Astrocyte (in vitro differentiated cells and primary cell): ENCODE measurements at places on chromosomes 6 and 20.

DNA sequence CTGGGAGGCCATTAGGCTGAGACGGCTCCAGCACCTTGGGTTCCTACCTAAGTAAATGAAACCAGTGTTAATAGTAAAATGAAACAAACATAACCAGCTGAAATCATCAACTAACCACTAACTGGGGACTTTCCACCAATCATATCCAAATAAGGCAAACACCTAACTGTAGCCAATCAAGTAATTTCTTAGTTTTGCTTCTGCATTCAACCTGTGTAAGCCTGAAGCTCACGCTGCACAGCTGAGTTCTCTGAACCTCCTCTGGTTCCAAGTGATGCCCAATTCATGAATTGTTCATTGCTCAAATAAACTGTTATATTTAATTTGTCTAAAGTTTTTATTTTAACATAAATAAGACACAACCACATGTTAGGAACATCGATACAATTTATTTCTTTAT is 22.5 kb downstream of the KLHL32 start:
- DNase-seq = no peak

- no peak for DNase-seq
Observed at GRCh38 chr6:95601133-95601532, 23.8 kb downstream of the MANEA start.

GRCh38 chr20:8065691-8066090 is 46.1 kb upstream of the TMX4 start:
- no peak for DNase-seq

- DNase-seq = no peak
Observed at GRCh38 chr6:6717953-6718352, 129.4 kb downstream of the LY86 start.

DNA sequence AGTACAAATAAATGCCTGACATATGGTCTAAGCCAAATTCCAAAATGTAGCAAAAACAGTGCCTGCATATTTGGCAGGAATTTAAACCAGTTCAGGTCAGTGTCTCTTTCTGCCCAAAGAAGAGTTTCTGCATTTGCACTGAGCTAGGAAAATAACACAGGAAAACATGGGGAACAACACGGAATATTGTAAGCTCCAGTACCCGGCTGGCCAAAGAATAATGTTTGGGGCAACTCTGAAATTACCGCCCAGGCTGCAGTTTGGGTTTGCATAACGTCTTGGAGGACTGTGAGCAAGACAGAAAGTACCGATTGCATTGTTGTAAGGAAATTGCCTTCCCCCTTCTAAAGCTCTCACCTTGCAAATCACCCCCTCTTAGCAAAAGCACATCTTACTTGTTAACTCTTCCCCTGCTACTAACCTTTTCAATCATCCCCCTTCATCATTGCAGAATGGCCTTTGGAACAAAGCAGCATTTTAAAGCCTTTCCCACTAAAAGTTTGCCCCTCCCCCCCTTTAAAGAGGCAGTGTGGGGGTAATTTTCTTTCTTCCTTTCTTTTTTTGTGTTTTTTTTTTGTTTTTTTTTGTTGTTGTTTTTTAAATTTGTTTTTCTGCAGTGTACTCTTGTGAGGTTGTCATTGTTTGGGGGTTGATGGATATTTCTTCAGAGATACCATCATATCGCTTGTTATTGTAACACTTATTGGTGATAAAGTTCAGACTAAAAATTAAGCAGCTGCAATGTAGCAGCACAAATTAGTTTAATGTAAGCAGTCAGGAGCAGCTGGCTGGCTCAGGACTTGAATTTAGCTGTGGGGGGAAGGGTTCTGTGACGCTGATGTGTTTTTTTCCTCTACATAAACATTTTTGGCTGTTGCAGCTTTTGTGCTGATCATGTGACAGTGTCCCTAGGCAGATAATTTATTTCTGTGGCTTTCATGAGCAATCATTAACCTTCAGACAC is 100.0 kb upstream of the CITED2 start:
- peak; percentile 34 for DNase-seq

DNA sequence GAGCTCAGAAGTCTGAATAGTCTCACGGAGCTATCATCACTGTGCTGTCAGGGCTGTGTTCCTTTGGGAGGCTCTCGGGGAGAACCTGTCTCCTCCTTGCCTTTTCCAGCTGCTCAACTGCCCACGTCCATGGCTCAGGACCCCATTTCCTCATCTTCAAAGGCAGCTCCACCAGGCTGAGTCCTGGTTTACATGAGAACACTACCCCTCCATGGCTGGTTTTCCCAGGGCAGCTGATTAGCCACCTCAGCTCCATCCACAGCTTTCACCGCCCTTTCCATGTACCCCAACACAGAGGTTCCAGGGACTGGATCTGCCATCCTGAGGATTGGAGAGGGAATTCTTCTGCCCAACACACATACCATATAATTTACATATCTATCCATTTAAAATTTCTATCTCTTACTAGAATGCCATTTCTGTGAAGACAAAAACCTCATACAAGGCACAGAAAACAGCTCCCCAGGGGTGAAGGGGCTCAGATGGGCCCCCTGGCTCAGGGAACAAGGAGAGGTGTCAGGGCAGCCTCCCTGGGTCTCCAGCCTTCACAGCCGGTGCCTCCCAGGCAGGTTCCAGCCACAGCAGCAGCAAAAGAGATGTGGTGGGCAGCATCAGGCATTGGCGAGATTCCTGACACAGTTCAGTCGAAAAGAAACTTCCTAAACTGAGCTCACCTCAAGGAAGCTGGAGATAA is 2.2 kb upstream of the RAET1E start:
- DNase-seq = no peak

GRCh38 chr6:150865043-150865405 is 478 bp upstream of the MTHFD1L start:
- peak; percentile 64 for DNase-seq

GRCh38 chr20:22825076-22825475 is 210.0 kb upstream of the SSTR4 start:
- DNase-seq = no peak

- DNase-seq = no peak
Observed at GRCh38 chr20:45970646-45971424, 1.2 kb downstream of the ZNF335 start.

DNA sequence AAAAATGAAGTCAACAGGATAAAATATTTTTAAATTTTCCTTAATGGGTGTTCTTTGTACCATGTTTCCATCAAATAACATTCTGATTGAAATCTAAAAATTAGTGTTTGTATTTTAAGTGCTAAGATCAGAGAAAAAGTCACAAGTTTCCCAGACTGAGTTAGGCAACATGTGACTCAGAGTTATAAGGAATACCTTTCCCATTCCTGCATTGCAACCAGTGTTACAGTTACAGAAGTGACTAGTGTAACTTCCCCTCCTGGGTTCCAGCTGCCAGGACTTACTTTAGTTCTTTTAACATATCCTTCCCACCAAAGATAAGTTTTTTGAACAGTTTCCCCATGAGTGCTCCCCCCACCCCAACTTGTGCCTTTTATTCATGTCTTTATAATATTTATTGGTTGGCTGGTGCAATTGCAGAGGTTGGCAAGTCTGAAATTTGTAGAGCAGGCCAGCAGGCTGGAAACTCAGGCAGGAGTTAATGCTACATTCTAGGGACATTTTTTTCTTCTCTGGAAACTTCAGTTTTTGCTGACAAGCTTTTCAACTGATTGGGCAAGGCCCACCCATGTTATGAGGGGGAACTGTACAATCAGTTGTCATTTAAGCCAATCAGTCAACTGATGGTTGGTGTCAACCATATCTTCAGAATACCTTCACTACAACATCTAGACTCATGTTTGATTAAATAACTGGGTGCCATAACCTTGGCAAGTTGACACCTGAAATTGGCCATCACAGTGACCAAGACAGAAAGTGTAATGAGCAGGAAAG is 22.9 kb upstream of the ESR1 start:
- DNase-seq = no peak

- no peak for DNase-seq
Observed at GRCh38 chr6:131673184-131673583, 28.0 kb downstream of the OR2A4 start.

- peak; percentile 71 for DNase-seq
Observed at GRCh38 chr6:112183271-112183671, 71.1 kb downstream of the LAMA4 start.

- DNase-seq = no peak
Observed at GRCh38 chr20:58833921-58834320, 16.8 kb downstream of the GNAS-AS1 start.

DNA sequence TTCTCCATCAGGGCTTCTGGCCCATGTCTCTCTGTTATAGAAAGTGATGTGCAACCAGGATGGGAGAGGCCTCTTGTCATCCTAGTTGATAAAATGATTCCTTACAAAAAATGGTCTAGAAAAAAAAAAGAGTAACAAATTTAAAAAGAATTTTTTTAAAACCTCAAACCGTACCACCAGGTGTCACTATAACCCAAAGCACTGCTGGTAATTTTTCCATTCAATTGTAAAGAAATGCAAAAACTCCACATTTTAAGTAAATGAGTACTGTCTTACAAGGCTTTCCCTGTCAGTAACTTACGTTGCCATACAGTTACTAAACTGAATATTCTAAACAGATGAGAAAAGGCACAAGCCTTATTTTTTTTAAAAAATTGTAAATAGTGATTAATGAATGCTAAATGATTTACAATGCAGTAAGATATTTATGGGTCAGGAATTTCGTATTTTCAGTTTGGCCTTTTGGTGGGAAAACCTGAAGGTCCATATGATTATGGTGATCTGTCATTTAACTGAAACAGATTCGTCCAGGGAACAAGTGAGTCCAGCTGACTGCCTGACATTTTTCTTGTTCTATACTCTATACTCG is 95.4 kb downstream of the OGFRL1 start:
- DNase-seq = no peak

DNA sequence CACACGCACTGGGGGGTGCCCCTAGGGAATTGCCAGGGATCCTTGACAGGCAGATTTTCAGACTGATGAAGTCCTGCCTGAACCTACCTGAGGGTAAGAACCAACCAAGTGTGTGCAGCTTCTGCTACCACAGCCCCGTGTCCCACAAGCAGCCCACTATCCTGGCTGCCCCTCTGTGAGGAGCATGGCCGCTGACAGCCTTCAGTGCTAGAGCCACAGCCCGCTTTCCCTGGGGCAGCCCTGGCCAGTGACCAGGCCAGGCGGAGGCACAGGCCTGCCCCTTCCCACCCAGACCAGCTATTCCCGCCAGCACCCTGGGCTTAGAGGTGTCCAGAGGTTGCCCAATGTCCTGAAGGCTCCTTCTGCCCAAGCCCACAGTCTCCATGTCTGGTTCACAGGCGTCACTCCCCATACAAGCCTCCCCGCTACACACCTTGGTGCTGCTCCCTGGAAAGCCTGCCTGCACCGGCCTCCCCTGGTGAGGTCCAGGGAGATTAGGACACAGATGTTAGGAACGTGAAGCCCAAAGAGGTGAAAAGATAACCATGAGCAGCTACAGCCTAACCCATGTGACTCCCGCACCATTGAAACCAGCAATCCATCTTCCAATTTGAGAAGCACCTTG is 207.0 kb downstream of the SYNDIG1 start:
- no peak for DNase-seq

DNA sequence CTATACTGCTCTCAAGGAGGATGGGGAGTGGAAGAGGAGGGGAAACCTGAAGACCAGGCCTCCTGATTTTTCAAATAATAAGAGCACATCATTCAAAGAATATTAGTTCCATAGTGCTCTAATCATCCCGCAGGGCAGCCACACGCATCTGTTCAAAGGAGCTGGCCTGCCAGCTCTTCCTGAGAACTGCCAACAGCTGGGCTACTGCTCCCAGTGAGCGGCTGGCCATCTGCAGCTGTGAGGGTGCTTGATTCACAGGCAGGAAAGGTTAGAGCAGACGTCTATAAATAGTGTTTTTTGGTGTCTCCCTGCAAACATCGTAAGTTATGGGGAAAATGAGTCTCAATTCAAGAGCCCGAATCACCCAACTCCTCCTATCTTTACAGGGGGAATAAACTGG is 17.3 kb downstream of the NSFL1C start:
- no peak for DNase-seq

DNA sequence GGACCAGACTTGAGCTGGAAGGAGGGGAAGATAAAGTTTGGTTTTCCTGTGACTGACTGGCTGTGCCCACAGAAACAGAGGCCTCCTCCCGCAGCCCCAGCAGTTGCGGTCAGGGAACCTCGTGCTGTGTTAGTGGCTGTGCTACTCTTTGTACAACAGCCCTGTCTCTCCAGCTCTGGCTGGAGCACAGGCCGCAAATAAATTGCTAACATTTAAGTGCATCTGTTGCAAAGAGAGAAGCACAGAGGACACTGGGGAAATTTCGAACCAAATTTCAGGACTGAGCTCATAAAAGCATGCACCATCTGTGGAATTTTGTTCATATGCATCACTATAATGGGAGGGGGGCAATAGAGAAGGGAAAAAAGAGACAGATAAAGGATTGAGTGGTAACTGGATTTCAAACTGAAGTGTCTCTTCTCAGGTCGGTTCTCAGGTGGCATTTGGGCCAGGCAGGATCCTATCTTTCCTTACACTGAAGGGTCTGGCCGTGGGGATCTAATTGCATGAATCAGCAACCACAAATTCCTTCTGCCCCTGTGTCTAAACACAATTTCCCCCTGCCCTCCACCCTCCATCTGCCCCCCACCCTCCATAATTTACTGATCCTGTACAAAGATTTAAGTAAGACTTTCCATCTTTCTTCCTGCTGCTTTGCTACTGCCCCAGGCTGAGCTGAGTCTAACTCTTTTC is 88.9 kb upstream of the ATXN1 start:
- peak; percentile 42 for DNase-seq

- no peak for DNase-seq
Observed at GRCh38 chr20:19492687-19493336, 265.2 kb upstream of the RIN2 start.

DNA sequence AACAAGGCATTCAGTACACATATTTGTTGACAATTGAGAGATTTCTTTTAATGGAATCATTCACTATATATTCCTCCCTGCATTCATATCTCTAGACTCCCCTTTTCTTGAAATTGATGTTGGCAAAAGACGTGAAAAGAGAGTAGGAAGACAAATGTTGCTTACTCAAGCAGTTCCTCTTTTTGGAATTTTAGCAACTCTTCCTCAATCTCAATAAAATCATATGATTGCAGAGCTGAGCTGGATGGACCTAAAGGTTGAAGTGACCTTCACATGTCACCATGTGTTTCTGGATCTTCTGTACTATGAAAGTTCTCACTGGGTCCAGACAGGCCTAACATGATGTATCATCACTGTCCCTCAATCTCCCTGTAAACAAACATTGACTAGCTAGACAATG is 18.6 kb downstream of the ADGRF1 start:
- DNase-seq = no peak

DNA sequence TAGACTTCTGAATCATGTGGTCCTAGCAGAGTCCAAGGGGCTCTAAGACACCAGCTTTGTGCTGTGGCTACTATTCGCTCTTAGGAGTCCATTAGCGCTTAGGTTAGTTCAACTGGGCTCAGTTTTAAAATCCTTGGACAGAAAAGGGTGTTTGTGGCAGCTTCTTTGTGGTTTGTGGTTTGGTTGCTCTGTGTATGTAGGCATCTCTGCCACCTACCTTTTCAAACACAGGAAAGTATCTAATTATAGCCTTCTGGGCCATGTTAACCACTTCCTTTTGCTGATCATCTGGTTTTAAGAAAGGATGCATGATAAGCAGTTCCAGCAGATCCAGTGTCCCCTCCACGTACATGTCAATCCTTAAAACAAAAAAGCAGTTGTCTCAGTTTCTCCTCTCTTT is 10.8 kb downstream of the GSTA4 start:
- DNase-seq = peak; percentile 45

- peak; percentile 77 for DNase-seq
Observed at GRCh38 chr20:48064929-48065328, 279.6 kb upstream of the SULF2 start.
